ENCODE measurements at places on chromosomes 7 and 10.

DNA sequence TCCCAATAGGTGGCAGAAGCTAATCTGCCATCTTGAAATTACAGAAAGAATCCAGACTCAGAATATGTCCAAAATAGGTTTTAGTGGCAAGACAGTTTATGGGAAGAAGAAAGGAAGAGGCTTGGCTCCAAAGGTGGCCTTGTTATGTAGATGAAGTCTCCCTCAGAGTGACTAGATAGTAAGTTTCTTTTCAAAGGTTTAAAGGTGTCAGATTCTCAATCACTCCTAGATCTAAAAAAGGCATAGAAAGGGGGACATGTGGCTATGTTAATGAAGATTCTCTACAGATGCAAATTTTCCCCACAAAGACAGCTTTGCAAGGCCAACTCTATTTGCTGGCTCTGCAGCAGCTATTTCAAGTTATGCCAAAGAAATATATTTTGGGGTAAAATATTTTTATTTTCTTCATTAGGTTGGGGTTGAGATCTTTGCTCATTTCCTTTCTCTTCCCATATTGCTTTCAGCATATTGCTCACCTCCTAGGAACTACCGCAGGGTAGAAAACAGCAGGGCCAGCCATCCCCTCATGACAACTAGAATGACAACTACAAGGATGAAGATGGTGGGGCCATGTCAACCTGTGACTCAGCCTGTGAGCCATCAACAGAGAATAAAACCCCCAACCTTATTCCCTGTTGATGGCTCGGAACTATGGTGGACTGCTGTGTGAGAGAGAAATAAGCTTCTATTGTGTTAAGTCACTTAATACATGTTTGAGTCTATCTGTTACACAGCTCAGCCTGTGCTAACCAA lies 274.0 kb upstream of the GALNT17 start:
- DNase-seq: no peak

DNA sequence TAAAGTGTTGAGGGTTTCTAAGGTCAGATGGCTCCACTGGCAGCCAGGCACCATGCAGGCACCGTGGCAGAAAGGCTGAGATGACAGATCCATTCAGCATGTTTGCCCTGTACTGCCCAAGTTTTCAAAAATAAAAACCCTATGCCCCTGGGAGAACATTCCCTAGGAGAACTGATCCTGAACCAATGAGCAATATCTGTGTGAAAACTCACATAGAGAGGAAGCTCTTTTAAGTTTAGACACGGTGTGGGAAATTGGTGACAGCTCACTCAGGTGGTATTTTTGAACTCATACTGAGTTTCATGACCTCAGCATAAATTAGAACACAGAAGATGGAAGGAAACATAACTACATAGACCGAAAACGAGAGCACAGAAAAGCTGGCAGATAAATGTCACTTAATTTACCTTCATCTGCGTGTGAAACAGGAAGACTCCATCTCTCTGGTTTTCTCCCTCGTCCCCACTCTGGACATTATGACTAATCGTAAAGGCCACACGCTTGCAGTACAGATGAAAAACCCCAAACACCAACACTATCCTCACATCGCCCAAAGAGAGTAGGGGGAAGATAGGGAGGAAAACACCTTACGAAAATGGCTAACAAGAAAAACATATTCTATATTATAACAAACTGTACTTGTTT lies 127.8 kb downstream of the ICA1 start:
- no peak for DNase-seq

- no peak for DNase-seq
Measured at GRCh38 chr7:90613088-90613498, 17.0 kb downstream of the CDK14 start.

- no peak for DNase-seq
Measured at GRCh38 chr7:157983502-157984422, 603.9 kb downstream of the PTPRN2 start.

- no peak for DNase-seq
Measured at GRCh38 chr10:118395947-118396346, 53.8 kb upstream of the FAM204A start.

GRCh38 chr7:745431-746154 lies 18.5 kb upstream of the PRKAR1B start:
- DNase-seq: no peak

GRCh38 chr7:137593115-137593711 lies 249.7 kb upstream of the PTN start:
- no peak for DNase-seq

DNA sequence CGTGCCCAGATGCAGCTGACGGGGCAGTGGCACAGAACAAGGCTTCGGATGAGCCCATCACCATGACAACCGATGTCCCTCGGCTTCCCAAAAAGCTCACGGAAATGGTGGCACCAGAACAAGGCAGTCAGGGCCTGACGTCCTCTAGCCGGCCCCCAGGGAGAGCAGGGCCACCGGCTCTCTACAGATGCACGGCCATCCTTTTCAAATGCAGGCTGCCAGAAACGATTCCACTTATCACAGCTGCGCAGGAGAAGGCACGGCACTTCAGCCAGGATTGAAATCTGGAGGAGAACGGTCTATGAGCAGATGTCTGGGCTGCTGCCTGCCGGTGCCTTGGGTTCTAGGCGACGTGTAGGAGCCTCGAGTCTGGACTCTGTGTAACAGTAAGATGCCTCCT lies 223.8 kb downstream of the ZMYND11 start:
- no peak for DNase-seq

DNA sequence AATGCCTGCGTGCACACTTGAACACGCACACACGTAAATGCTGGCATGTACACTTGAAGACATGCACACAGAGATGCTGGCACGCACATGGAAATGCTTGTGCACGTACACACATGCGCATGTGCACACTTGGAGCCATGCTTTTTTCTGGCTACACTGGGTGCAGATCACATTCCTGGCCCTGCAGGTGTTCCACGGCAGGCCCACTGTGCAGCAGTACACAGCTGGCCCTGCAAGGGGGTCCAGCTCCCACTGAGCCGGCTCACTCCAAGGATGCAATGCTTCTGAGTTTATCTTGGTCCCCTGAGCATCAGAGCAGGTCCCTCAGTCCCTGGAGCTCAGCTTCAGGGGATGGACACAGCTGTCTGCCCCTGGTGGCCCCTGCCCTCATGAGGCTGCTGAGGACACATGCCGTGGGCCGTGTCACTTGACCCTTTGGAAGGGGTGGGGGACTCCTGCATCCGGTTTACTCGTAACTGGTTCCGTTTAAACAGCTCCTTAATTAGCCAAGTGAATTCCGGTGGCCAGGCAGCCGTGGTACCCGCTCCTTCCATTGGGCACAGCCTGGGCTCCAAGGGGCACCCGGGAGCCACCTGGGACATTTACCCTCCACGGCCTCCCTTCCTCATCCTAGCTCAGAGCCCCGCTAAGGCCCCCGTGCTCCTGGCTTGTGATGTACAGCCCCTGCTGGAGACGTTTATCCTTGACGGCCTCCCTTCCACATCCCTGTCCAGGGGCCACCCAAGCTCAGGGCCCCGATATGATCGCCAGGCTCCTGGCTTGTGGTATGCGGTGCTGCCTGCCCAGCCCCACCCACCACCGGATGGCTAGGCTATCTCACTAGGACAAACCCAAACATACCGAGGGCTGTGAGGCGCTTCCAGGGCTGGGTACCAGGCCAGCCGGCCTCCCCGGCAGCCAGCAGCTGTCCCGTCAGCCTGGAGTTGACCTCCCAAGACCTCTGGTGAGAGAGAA lies 39.5 kb upstream of the DPYSL4 start:
- DNase-seq: no peak

- DNase-seq: no peak
Measured at GRCh38 chr10:111999205-111999914, 184.2 kb downstream of the GPAM start.

- DNase-seq: no peak
Measured at GRCh38 chr10:125739994-125740679, 20.6 kb downstream of the EDRF1 start.

GRCh38 chr10:29585488-29585976 lies 49.2 kb downstream of the SVIL start:
- no peak for DNase-seq

GRCh38 chr10:17122726-17123661 lies 6.6 kb downstream of the CUBN start:
- no peak for DNase-seq

GRCh38 chr10:10798864-10799192 lies 218.8 kb upstream of the CELF2 start:
- DNase-seq: no peak

DNA sequence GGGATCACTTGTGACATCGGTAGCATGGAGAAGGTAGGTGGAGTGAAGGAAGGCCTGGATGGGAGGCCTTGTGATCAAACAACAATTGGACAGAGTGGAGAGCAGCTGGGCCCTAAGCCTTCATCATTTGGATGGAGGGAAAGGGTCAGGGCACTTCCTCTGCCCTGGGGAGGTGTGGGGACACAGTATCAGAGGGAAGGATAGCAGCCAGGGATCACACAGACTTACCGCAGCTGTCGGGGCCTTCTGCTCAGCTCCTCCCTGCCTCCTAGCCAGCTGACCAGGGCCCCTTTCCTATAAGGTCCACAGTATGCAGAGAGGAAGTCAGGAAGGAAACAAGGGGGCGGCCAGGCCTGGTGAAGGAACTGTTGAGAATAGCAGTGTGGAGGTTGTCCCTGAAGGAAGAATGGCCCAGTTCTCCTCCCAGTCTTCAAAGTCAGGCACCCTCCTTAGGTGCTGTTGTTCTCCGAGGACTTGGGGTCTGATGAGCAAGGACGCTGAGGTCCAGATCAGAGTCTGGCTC lies 62.1 kb downstream of the ABCC2 start:
- DNase-seq: no peak

DNA sequence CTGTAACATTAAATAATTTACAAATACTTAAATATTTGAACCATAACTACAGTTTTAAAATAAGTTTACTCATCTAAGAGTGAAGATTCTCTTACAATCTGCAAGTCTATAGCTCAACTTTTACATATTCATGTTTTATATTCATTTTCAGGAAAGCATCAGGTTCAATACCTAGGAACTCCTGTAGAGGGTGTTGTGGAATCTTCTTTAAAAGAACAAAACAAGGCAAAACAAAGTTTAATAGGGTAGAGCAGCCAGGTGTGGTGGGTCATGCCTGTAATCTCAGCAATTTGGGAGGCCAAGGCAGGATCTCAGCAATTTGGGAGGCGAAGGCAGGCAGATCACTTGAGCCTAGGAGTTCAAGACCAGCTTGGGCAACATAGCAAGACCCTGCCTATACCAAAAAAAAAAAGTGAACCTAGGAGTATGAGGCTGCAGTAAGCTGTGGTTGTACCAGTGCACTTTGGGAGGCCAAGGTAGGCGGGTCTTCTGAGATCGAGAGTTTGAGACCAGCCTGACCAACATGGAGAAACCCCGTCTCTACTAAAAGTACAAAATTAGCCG lies 45.1 kb downstream of the ST8SIA6 start:
- DNase-seq: no peak

DNA sequence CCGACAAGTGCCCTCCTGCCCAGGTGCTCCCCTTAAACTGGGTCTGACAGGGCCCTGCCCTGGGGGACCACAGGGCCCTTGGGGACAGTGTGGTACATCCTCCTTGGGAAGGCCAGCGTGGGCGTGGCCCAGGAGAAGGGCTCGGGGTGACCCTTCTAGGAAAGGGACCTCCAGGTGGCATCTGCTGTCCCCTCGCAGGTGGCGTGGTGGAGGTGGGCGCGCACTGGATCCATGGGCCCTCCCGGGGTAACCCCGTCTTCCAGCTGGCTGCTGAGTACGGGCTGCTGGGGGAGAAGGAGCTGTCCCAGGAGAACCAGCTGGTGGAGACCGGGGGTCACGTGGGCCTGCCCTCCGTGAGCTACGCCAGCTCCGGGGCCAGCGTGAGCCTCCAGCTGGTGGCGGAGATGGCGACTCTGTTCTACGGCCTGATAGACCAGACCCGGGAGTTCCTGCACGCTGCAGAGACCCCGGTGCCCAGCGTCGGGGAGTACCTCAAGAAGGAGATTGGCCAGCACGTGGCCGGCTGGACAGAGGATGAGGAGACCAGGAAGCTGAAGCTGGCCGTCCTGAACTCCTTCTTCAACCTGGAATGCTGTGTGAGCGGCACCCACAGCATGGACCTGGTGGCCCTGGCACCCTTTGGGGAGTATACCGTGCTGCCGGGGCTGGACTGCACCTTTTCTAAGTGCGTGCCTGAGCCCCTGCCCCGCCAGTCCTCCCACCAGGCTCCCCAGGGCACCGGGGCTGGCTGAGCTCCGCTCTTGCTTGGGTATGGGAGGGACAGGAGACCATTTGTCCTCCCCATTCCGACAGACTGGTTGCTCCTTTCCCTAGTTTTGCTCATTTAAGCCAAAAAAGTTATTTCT lies 972 bp downstream of the PAOX start:
- DNase-seq: no peak

DNA sequence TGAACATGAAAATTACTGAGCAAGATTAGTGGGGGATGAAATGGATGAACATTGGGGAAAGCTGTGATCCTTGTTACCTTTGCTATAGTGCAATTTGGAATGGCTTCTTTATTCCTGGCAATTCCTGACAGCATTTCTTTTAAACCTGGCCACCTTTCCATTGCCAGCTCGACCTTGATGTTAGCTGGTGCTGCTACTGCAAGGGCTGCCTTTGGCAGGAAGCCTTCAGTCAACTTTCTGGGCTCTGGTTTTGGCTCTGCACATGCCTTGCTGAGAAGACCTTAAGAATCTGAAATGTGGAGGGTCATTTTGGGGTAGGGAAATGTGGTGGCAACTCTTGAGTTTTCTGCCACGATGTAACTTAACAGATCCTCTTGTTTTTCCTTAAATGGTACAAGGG lies 64.7 kb downstream of the KAT6B start:
- DNase-seq: no peak
